GM06990 (cell line): ENCODE measurements at places on chromosomes 7 and 10.

GRCh38 chr10:92918603-92919002 is 70.3 kb downstream of the EXOC6 start:
- no peak for DNase-seq

- DNase-seq, result no peak
Measured at GRCh38 chr7:18893156-18893555, 224.3 kb downstream of the TWIST1 start.

GRCh38 chr7:3294432-3295100 is 6.5 kb upstream of the SDK1 start:
- DNase-seq, result no peak

DNA sequence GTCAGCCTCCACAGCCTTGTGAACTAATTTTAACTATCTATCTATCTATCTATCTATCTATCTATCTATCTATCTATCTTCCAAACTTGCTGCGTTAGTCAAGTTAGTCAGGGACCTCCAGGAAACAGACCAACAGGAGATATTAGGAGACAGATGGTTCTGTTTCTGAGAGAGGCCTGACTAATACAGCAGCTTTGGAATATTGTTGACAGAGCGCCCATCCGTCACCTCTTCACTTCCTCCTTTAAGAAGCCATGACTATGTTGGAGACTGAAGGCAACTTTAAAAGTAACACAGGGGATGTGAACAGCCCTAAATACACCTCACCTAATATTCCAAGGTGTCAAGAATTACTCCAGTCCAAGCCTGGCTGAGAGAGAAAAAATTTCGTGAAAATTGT is 280.9 kb upstream of the IGFBP3 start:
- no peak for DNase-seq

- no peak for DNase-seq
Measured at GRCh38 chr7:833601-834258, 1.5 kb downstream of the SUN1 start.

GRCh38 chr7:105600720-105601550 is 19.6 kb upstream of the EFCAB10 start:
- DNase-seq, result no peak

GRCh38 chr7:37283716-37284115 is 164.9 kb downstream of the ELMO1 start:
- no peak for DNase-seq

- peak; percentile 66 for DNase-seq
Measured at GRCh38 chr7:82080254-82080927, 310.5 kb upstream of the HGF start.

GRCh38 chr7:80334908-80335307 is 177.0 kb downstream of the GNAT3 start:
- DNase-seq, result no peak

DNA sequence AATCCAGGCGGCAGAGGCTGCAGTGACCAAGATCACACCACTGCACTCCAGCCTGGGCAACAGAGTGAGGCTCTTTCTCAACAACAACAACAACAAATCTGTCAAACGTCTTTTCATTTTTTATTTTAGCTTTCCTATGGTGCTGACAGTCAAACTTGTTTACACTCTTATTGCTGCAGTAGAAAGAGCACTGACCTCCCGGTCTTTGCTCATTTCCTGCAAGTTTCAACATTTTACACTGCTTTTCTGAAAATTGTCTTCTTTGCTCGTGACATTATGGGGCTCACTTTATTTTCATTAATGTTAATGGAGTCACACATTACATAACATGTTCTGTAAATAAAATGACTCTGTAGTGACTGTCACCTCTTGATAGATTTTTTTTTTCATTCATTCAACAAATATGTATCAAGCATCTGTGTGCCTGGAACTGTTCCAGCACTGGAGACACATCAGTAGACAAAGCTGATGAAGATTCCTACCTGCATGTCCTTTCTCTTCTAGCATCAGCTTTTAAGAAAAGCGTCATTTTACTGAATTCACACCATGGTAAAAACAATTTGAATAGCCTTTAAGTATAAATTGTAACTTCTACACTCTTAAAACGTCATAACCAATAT is 277.3 kb downstream of the CELF2 start:
- no peak for DNase-seq

DNA sequence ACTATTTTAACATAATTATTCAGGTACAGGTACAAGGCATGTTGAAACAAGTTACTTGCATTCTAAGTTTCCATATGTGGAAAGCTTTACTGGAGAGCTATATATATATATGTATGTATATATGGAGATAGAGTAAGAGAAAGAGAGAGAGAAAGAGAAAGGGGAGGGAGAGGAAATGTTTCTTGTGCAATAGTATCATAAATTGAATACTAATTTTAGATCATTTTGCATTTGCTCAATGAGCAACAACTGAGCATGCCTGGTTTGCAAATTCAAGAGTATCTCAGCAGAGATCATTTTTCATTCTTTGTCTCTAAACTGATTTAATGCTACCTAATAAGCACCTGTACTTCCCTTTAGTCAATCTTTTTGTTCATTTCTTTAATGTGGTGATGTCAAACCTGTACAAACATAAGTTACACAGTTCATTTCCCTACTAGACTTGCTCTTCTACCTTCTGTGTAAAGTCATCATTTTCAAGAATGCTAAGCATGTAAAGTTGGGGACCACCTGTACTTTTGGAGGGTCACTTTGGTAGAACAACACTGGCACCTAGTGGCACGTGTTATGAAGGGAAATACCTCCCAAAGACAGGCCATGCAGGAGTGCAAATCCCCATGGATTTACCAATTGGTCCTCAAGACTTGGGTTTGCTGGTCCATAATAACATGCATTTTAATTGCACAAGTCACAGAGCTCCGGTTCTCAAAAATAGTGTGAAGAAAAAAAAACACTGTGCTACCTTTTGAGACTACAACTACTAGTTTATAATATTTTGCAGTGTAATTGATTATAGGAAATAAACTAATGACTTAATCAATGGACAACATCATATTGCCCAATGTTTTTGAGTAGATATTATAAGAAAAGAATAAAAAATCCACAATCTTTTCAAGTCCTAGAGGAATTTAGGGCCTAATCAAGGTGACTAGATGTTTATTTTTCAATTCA is 431.2 kb upstream of the IGFBP3 start:
- DNase-seq, result peak; percentile 26

- DNase-seq, result no peak
Measured at GRCh38 chr10:61110188-61110844, 166.3 kb upstream of the RHOBTB1 start.

- no peak for DNase-seq
Measured at GRCh38 chr10:51629934-51630639, 69.3 kb downstream of the CSTF2T start.

DNA sequence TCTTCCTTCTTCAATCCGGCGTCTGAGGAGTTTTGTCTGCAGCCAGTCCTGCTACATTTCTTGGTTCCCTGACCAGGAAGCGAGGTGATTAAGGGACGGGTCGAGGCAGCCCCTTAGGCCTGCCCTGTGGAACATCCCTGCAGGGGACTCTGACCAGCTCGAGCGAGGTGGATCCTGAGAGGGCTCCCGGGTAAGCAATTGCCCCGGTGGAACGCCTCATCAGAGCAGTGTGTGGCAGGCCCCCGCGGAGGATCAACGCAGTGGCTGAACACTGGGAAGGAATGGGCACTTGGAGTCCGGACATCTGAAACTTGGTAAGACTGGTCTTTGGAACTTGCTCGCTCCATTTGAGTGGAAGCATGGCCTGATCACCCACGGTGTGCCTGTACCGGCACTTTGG is 121.0 kb downstream of the CUL2 start:
- no peak for DNase-seq

GRCh38 chr10:99084161-99084560 is 151.5 kb downstream of the HPSE2 start:
- no peak for DNase-seq

DNA sequence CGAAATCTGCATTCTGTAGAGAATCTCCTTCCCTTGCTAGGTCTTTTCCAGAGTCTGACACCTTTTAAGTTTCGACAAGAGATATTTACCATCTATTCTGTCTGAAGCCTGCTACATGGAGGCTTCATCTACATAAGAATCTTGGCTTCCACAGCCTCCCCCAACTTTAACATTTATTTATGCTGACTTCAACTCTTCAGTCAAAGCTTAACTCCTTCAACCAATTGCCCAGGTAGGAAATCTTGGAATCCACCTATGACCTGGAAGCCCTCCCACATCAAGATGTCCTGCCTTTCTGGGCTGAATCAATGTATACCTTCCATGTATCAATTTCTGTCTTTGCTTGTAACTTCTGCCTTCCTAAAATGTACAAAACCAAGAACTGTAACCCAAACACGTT is 54.7 kb downstream of the MINPP1 start:
- DNase-seq, result no peak

DNA sequence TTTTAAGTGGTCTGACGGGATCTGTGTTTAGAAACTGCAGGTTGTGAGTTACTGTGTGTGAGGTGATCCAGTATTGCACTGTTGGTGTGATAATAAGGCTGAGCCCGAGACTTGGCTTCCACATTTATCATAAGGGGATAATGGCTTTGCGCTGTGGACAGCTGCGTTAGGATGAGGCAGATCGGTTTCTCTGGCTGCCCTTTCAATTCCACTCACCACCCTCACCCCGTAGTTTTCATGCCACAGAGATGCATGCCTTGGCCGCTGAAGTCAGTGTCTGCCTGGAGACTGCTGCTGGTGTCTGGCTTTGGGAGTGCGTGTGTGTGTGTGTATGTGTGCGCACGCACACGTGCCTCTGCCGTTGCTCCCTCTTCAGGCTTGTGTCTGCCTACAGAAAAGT is 273.0 kb downstream of the CCDC3 start:
- no peak for DNase-seq

DNA sequence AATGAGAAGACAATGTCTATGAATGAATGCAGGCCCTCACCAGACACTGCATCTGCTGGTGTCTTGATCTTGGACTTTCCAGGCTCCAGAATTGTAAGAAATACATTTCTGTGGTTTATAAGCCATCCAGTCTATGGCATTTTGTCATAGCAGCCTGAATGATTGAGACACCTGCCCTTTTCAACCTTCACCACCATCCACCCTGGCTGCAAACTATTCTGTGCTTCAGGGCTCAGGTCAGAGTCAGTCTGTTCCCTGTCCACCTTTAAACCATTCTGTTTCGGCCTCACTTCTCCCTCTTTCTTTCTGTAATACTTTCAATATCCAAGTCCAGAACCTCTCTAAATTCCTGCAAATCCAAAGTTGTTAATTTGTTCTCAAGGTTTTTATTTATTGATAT is 15.9 kb upstream of the CDK13 start:
- no peak for DNase-seq

DNA sequence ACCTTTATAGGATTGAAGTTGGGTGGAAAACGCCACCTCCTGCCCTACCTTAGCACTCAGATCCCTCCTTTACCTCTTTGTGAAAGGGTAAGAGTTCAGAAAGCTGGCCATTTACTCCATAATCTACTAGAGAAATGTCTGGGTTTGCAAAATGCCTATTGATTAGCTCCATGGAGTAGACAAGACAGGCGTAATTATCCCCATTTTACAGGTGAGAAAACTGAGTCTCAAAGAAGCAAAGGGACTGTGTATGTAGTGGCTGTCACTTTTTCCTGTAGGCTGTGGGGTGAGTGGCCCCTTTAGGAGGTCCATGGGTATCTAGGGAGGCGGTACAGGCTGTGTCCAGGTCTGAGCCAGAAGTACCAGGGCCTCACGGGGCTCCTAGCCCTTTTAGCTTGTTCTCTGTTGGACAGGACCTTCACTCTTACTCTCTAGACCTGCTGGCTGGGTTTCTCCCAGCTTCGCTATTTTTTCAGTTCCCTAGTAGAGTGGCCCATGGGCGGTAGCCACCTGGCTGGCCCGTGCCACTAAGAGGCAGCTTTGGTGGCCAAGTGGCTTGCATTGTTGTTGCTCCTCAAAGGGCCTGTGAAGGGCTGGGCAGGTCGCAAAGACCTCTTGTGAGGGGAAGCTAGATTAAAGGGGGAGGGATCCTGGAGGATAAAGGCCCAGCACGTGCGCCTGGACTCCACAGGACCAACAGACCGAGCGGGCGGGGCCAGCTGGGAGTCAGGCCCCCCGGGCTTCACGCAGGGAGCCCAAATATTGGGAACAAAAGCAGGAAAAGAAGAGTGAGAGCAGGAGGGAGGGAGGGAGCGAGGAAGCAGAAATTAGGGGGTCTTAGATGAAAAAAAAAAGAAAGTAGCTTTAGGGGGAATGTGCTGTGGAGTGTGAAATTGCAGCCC is 4.7 kb upstream of the PAX2 start:
- DNase-seq, result no peak

DNA sequence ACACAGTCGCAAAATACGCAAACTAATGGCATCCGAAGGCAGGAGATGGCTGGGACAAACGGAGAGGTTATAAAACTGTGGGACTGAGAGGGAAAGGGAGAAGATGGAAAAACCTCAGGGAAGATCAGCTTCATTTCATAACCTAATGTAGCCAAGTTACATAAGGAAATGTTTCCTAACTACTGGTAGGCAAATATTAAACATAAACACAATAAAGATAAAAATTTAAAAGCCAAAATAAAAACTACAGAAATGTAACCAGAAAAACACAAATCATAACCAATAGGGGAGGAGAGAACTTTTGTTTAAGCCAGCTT is 13.1 kb upstream of the MNX1 start:
- no peak for DNase-seq
